ENCODE measurements at places on chromosomes 6 and 20. TPM values are rescaled to one million over a fixed set of nuclear protein-coding genes. Genes with fewer than 3 reads are reported as not detected.

The THBD gene
- total RNA-seq, result 46.5 TPM

The CST2 gene
- not detected for total RNA-seq

The MAFB gene
- 55.9 TPM for total RNA-seq

The GABRR2 gene
- not detected for total RNA-seq

The MUC21 gene
- 721 TPM for total RNA-seq

The FOXQ1 gene
- total RNA-seq, result 10.0 TPM

The SLC22A2 gene
- not detected for total RNA-seq

The ADTRP gene
- total RNA-seq, result 0.72 TPM

The DEFB121 gene
- total RNA-seq, result not detected

The FAXC gene
- total RNA-seq, result 1.6 TPM

The SMLR1 gene
- not detected for total RNA-seq

The ZBTB24 gene
- 4.9 TPM for total RNA-seq
